ENCODE measurements at places on chromosomes 12 and 14.

DNA sequence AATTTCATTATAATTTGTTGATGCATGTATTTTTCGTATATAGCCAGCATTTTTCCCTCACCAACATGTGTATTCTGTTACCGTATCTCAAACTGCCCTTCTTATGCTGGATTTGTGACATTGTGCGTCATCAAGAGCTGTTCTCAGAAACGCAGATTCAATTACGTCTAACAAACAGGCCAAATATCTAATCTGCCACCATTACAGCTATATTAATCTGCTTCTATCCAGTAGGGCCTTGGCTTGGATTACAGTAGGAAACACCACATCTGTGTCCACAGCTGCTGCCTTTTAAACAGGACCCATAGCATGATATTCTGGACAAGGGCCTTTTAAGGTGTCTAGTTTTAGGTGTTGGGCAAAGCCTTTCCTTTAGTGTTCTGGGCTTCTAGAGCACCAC is 140.6 kb downstream of the PDE3A start:
- DNase-seq: no peak

GRCh38 chr12:98022961-98023360 is 492.4 kb upstream of the TMPO start:
- no peak for DNase-seq

GRCh38 chr12:48615681-48616080 is 45.8 kb upstream of the LALBA start:
- DNase-seq: no peak

DNA sequence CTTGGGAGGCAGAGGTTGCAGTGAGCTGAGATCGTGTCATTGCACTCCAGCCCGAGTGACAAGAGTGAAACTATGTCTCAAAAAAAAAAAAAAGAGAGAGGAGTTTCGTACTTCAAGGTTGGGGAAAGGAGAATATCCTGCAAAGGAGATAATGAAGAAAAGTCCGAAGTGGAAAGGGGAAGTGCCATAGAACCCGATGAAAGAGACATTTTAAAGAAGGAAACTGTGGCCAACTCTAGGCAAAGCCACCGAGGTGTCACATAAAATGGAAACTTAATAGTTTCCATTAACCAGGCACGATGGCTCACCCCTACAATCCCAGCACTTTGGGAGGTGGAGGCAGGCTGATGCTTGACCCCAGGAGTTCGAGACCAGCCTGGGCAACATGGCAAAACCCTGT is 15.0 kb upstream of the LTBP2 start:
- no peak for DNase-seq

GRCh38 chr12:132144810-132145168 is 532 bp downstream of the NOC4L start:
- DNase-seq: no peak

- DNase-seq: no peak
Observed at GRCh38 chr14:58465421-58465820, 37.9 kb downstream of the KIAA0586 start.

GRCh38 chr12:131061041-131061806 is 107.5 kb downstream of the ADGRD1 start:
- no peak for DNase-seq

DNA sequence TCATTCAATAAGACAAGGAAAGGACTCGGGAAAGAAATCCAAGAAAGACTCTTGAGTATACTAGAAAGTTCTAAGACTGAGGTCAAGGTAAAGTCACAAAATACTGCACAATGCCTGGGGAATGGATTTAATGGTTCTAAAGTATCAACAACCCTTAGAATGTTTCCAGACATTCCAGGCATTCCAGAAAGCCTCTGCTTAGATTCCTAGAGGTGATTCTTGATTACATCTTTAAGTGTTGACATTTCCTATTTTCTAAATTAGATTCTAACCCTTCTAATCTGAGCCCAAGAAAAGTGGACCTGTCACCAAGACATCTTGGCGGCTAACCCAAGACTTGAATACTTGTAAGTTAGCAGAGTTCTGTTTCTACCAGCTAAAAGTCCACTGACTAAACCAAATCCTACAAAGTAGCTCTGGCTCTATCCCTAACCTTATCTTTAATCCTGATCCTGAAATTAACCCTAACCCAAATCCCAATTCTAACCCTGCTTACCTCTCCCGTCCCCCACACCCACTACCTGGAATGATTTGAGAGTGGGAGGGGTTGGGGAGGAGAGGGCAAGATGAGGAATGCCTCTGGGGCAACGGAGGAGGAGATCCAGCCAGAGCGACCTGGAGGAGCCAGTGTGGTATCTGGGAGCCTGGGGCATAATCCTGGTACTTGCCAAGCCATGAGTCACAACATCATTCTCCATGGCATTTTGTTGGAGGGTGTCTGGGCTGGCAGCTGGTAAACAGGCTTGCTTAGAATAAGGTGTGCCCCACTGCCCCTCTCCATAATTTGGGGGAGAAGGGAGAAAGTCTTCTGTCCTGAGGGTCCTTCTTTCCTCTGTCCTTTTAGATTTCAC is 93.4 kb upstream of the HOXC13 start:
- DNase-seq: no peak
